ENCODE measurements at places on chromosomes 2 and 18. TPM values are rescaled to one million over a fixed set of nuclear protein-coding genes. Genes with fewer than 3 reads are reported as not detected.

BMP10 gene
- total RNA-seq, result not detected

INPP4A gene
- 6.4 TPM for total RNA-seq

PSMA8 gene
- total RNA-seq, result not detected

IGFBP5 gene
- total RNA-seq, result 0.27 TPM

B4GALT6 gene
- total RNA-seq, result 6.7 TPM

UGT1A6 gene
- 1.5 TPM for total RNA-seq

RAB17 gene
- 0.36 TPM for total RNA-seq

LGALSL gene
- total RNA-seq, result 11.1 TPM

GTF2A1L gene
- not detected for total RNA-seq

STPG4 gene
- not detected for total RNA-seq

Measured in A549 treated with GW870086 at 1 μM for 4 hours (cell line).